Activated naive CD4-positive, alpha-beta T cell treated with anti-CD3 and anti-CD28 coated beads, Interleukin-2, amount 10 ng/mL, durations not matched to agents 7 days and 5 days (primary cell): ENCODE measurements at places on chromosomes 1 and 21.

- no peak for DNase-seq
Measured at GRCh38 chr1:108719656-108720435, 7.1 kb downstream of the FNDC7 start.

DNA sequence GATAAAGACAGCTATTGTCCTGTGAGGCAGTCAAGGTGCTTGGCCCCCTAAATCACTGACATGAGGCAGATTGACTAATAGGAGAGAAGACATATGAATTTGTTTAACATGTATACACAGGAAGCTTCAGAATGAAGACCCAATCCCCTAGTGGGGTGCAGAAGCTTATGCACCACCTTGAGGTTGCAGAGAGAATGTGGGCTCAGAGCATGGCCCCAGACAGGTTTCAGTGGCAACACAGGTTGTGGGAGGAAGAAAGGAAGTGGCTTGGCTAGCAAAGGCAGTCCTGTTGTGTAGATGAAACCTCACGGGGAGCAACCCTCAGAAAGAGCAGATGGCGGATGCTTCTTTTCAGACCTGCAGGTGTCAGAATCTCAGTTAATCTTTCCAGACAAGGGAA lies 37.0 kb upstream of the PARP1 start:
- DNase-seq = peak; percentile 87

DNA sequence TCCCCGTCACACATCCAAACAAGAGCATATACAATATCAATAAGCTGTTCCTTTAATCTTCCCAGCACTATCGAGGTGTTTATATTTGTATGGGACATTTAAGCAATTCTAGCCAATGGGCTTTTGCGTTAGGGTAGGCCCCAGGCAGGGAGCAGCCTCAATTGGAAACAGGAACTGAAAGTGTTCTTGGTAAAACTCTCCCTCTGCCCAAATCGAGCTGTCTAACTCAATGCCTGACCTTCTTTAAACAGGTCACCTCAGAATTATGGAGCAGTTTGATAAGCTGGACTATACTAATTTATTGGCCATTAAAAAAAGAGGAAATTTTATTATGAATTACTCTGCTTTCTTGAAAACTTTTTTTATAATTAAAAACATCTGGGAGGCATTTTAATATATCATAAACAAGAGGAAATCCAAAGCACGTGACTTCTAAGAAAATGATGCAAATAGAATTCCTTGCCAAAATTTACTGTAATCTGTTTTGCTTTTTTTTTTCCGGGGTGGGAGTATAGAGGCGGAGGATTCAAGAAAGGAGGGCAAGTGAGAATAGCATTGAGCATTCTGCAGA lies 498.1 kb downstream of the LMO4 start:
- no peak for DNase-seq

- no peak for DNase-seq
Measured at GRCh38 chr1:13554798-13555197, 28.8 kb upstream of the PDPN start.

- DNase-seq = no peak
Measured at GRCh38 chr1:200354243-200354642, 55.6 kb downstream of the ZNF281 start.

DNA sequence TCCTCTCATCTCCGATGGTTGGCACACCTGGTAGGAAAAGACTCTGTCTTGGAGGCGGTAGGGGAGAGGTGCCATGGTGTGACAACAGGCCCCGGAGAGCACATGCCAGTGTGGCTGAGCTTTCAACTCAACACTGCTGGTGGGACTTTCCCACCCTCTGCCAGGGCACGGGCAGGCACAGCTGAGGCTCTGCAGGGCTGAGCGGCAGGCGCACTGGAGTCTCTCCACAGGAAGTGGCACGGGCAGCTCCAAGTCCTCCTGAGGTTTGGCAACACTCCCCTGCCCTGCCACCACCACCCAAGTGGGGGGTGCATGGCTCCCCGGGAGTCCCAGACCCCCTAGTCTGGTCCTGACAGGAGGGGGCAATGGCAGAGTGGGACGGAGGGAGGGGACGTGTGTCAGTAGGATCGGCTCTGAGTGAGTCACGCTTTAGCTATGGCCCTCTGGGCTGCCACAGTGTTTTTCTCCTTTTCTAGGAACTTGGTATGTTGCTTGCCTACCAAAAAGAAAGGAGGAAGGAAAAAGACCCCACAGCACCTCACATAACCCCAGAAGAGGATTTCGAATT lies 27.3 kb upstream of the EVA1B start:
- DNase-seq = peak; percentile 59
